Pancreas (tissue), 10 donors: ENCODE measurements at places on chromosomes 6 and 20. TPM values are rescaled to one million over a fixed set of nuclear protein-coding genes. Genes with fewer than 3 reads are reported as not detected.

DNA sequence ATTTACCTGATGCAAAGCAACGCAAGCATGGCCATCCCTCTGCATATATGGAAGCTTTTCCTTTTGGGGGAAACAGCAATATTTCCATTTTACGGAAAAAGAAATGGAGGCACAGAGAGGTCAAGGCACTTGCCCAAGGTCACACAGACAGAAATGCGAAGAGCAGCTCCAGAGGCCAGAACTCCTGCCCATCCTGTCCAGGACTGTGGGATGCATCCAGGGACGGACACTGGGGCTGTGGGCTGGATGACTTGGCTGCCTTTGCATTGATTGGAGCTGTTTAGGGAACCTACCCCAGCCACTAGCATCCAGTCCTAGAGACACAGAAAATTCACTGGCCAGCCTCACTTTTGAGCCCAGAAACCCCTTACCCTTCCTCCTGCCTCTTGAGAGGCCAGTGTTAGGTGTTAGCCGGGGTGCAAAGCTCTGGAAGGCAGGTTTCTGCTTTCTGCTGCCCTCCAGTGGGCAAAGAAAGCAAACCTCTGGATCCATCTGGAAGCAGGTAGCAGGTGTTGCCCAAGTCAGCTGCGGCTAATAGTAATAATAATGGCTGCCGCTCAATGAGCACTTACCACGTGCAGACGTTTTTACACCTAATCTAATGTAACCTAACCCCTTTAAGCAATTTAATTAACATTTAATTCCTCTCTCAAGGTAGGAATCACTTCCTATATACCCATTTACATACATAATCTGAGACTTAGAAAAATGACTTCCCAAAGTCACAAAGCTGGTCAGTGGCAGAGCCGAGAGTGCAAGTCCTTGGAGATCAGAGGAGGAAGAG lies 31.7 kb upstream of the CCN5 start:
- DNase-seq, result peak; percentile 73

The LAMA4 gene
- 3.2 TPM for total RNA-seq

DNA sequence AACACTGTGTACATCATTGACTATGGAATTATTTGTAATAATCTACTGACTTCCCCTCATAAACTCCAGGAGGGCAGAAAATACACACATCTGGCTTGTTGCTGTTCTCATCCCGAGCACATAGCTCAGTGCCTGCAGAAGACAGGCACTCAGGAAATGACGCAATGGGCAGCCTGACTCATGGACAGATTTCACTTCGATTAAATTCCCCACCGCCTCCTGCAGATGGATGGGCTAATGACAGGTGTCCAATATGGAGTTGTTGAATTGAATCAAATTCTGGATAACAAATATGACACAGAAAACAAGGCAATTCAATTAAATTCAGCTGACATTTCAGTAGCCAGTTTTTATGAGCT lies 9.1 kb downstream of the ANKRD60 start:
- DNase-seq, result no peak

The SLC17A1 gene
- total RNA-seq, result not detected

DNA sequence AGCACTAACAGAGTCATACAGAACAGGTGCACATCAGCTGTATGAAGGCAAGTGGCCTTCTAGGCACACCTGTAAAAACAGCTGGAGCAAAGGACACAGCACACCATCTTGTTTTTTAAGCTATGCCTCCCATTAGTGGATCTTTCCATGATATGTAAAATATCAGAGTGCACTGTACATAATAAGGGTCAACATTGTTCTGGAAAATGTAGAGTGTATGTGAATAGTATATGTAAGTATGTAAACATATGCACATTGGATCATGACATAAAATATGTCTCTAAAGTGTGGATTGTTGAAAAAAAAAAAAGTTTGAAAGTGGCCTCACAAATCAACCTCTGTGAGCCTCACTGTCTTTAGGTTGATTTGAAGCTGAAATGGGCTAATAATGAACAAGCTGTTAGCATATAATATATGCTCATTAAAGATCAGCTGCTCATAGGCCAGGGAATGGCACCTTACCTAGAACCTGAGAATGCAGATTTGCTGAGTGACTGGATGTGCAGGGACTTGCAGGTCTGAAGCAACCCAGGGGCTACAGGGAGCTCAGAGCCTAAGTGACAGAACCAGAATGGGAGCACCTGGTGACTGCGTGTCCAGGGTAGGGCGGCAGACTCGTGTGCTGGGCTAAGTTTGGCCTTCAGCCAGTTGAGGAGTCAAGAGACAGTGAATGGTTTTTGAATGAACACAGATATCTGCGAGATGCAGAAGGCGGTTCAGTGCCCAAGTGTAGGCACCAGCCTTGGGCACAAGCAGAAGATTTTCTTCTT lies 198.6 kb downstream of the TMEM242 start:
- DNase-seq, result no peak

DNA sequence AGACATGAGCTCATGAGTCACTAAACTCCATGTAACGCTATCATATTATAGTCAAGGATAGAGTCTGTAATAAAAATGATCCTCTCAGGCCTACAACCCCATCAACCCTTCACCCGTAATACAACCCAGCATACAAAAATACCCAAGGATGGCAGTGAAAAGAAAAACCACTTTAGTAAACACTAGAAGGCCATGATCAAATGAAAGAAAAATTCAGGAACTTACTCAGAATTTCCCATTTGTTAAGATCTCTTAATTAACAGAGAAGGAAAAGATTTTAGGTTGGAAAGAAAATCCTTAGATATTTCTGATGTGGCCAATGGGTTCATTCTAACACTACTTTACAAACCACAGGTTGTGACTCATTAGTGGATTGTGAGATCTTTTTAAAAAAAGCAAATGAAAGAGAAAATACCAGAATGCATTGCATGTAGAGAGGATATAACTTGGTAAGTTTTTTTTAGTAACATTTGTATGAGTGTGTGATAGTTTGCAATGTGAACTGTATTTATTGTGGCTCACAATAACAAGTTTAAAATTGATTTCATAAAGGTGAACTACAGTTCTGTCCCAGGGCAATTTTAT lies 8.0 kb upstream of the UBE2J1 start:
- DNase-seq, result no peak

GRCh38 chr6:65170273-65170672 lies 536.8 kb downstream of the EYS start:
- DNase-seq, result no peak

- no peak for DNase-seq
These were observed 1.2 kb downstream of the ZFAND3 start for GRCh38 chr6:37820718-37821079.

DNA sequence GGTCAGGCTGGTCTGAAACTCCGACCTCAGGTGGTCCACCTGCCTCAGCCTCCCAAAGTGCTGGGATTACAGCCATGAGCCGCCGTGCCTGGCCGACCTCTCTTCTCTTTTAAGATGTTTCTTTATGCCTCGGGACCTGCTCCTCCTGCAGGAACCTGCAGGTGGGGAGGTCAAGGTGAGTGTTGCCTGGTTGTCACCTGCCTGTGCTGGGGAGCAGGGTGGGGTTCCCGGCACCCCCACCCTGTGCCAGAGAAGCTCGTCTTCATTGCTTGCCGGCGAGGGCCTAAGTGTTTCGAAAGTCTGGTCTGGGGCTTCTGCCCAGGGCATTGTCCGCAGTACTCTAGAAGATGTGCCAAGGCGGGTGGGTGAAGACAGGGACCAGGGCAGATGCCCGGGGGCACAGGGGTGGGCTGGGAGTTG lies 36.0 kb downstream of the SYNJ2 start:
- no peak for DNase-seq

DNA sequence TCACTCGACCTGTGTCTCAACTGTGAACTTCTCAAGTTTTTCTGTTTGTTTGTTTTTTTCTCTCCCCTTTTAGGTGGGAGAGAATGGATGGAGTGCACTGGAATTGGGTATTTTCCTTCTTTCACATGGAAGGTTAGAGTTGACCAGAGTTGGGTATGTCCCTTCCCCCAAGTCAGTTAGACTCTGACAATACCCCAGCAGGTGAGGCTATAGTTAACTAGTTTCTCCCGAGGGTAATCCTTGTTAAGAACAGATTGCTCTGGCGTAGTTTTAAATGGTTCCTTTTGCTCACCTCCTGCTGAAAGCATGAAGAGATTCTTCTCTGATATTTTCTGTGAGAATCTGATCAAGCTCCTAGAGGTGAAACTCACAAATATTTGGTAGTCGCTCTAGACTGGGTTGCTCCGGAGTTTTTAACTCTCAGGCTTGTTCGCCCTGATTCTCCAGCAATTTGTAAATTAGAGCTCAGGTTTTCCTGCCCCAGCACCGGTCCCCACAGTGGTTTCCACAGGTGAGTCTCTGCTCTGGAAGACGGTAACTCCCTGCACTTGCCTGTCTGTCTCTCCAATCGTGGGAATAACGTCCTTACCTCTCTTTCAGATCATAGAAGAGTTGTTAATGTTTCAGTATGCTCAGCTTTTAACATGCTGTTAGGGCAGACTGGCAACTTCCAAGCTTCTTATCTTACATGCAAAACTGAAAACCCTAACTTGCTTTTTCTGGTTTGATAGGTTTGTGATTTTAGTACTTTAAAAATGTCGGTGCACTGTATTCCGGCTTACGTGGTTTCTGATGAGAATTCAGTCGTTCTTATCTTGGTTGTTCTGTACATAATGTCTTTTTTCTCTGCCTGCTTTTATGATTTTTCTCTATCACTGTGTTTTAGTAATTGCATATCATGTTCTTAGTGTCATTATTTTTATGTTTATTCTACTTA lies 111.2 kb upstream of the HIVEP1 start:
- no peak for DNase-seq

- peak; percentile 45 for DNase-seq
These were observed 54.2 kb downstream of the DSTN start for GRCh38 chr20:17624070-17624469.

GRCh38 chr6:111996144-111996865 lies 57.6 kb upstream of the CCN6 start:
- no peak for DNase-seq

The OR2B2 gene
- total RNA-seq, result not detected

The LBP gene
- 0.16 TPM for total RNA-seq

The BIRC7 gene
- not detected for total RNA-seq

The RIMS4 gene
- total RNA-seq, result 0.20 TPM

DNA sequence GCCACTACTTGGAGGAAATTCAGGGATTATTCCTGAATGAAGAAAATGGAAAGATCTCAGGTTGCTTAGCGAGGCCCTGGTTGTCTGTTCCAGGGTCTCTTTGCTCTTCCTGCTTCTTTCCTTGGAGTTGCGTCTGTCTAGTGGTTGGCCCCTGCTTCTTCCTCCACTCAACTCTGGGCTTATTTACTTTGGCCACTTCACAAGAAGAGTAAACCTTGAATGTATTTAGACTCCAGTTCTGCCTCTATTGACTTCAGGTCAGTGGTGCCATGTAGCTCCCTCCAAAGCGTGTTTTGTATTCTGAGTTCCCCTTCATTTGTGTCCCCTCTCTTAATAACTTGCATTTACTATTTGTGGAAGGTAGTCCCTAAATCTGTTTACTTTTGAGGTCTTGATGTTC lies 456.5 kb downstream of the UTRN start:
- no peak for DNase-seq

- no peak for DNase-seq
These were observed 150.1 kb downstream of the COL9A1 start for GRCh38 chr6:70152786-70153185.

The TOX2 gene
- total RNA-seq, result 0.64 TPM

The DEFB124 gene
- total RNA-seq, result not detected

The RPS10 gene
- 726 TPM for total RNA-seq

GRCh38 chr6:21780141-21780540 lies 186.6 kb downstream of the SOX4 start:
- no peak for DNase-seq

GRCh38 chr20:44576297-44576696 lies 6.1 kb upstream of the PKIG start:
- no peak for DNase-seq

GRCh38 chr6:30450909-30451841 lies 38.1 kb upstream of the HLA-E start:
- DNase-seq, result peak; percentile 58

GRCh38 chr6:22471132-22471690 lies 98.2 kb upstream of the HDGFL1 start:
- peak; percentile 64 for DNase-seq

The FAM209B gene
- 0.28 TPM for total RNA-seq

DNA sequence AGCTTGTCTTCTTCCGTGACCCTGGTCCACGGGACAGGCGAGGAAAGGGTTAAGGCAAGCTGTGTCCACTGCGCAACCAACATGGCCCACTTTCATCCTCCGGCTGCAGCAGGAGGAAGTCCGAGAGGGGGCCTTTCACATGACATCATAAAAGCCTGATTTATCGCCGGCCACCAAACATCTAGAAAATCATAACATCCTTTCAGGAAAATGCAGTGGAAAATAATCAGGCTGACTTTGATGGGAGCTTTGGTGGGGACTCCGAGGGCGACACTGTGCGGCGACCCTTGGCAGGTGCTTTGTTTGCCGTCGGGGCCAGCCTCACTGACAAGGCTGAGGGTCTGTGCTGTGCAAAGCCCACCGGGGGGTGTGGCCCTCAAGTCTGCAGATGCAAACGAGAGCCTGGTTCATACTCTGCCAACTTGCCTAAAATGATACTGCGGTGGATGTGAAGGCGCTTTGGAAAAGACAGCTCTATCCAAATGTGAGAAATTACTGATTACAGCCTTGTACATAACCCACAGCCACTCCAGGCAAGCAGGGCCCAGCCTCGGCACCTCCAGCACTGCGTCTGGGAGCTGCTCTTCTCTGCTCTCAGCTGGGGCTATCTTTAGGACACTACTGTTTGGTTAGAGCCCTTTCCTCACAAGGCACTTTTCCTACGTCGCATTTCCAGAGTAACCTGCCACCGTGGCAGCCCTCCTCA lies 25.7 kb downstream of the FOXC1 start:
- no peak for DNase-seq

The OR2H2 gene
- total RNA-seq, result not detected

The TAF8 gene
- 10.6 TPM for total RNA-seq

- DNase-seq, result no peak
These were observed 103.3 kb upstream of the BACH2 start for GRCh38 chr6:90399970-90400369.

DNA sequence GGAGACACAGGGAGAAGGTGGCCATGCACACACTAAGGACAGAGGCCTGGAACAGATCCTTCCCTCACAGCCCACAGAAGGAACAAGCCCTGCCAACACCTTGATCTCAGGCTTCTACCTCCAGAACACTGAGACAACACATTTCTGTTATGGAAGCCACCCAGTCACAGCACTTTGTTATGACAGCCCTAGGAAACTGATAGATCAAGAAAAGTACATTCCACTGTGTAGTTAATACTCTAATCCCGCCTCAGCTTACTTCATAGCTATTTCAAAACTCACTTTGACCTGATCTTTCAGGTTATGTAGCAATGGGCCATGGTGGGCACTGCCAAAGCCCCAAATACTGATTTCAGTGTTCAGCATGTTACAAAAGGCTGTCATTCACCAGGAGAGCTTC lies 66.8 kb downstream of the CD24 start:
- no peak for DNase-seq
